Stimulated activated CD8-positive, alpha-beta memory T cell treated with anti-CD3 and anti-CD28 coated beads, Interleukin-7, amount 100 ng/mL, for 1 hour (primary cell): ENCODE measurements at places on chromosomes 12 and 14.

DNA sequence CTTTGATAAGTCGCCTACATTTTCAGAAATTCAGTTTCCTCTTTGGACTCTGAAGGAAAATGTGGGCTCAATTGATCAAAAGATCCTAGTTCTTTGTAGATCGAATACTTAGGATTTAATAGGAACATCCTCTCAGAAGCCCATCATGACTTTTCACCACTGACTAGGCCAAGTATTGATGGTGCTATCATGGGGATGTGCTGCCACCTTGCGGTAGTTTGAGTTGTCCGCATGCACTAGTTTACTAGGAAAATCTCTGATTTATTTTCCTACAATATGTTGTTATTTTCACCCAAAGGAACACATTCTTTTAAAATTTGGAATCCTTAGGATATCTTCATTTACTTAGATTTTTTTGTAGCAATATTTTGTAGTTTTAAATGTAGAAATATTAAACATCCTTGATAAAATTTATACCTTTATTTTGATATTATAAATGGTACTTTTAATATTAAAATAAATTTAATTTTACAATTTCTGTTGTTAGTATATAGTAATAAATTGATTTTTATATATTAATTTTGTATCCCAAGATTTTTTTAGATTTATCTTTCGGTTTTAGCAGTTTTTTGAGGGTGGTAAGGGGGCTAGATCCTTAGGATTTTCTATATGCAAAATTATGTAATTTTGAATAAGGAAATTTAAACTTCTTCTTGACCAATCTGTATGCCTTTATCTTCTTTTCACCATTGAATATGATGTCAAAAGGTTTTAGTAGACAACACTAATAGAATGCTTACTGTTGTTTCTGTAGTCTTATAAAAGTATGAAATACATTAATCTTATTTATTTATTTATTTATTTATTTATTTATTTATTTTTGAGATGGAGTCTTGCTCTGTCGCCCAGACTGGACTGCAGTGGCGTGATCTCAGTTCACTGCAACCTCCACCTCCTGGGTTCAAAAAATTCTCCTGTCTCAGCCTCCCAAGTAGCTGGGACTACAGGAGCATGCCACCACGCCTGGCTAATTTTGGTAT, 52.9 kb upstream of the OR9K2 start:
- peak; percentile 72 for DNase-seq

DNA sequence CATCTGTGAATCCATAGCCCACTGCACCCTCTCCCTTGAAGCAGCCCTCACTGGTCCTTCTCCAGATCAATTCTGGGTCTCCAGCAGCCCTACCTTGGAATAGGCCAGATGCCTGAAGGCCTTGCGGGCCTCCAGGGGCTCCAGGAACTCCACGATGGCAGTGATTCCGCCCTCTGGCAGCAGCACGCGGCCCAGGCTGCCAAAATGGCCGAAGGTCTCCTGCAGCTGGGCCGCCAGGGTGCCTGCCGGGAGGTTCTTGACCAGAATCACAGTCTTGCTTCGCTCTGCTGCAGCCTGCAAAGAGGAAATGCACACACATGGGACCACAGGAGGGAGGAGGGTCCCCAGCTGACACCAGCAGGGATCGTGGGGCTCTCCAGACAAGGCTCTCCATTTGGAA, 26.3 kb downstream of the RBM19 start:
- DNase-seq: no peak

- DNase-seq: no peak
These were observed 245.7 kb downstream of the CNTN1 start for GRCh38 chr12:40937891-40938290.

GRCh38 chr12:29346769-29347421, 34.1 kb downstream of the ERGIC2 start:
- DNase-seq: no peak

GRCh38 chr12:72535212-72535990, 263.2 kb downstream of the TRHDE start:
- DNase-seq: no peak

DNA sequence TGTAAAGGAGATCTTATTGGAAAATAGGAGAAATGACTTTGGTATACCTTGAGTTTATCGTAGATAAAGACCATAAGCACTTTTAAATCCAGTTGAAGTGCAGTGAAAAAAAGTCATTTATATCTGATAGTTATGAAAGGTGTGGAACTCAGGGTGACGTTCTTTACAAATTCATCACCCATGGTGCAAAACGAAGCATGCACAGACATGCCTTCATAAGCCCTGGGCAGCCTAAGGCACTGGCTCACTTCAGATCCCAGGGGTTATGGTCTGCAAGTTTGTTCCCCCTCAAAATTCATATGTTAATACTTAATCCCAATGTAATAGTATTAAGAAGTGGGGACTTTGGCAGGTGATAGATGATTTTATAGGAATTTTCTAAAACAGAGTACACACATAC, 1216.4 kb upstream of the USP15 start:
- no peak for DNase-seq

DNA sequence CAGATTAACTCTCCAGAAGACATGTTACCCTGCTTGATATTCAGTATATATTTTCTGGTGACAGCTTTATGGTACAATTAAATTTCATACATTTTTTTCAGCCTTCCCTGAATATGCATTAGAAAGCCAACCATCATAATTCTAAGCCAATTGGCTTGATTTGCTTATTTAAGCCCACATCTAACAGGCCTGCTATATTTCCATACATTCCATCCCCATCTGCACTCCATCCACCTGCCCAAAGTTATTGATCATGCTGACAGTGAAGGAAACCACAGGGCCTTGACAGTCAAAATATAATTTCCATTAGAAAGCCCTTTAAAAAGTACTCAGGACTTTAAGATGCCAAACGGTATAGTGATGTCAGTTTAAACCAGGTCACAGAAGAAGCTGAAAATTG, 164.3 kb downstream of the GXYLT1 start:
- DNase-seq: no peak

- no peak for DNase-seq
These were observed 140.8 kb downstream of the DUSP6 start for GRCh38 chr12:89211456-89211855.

DNA sequence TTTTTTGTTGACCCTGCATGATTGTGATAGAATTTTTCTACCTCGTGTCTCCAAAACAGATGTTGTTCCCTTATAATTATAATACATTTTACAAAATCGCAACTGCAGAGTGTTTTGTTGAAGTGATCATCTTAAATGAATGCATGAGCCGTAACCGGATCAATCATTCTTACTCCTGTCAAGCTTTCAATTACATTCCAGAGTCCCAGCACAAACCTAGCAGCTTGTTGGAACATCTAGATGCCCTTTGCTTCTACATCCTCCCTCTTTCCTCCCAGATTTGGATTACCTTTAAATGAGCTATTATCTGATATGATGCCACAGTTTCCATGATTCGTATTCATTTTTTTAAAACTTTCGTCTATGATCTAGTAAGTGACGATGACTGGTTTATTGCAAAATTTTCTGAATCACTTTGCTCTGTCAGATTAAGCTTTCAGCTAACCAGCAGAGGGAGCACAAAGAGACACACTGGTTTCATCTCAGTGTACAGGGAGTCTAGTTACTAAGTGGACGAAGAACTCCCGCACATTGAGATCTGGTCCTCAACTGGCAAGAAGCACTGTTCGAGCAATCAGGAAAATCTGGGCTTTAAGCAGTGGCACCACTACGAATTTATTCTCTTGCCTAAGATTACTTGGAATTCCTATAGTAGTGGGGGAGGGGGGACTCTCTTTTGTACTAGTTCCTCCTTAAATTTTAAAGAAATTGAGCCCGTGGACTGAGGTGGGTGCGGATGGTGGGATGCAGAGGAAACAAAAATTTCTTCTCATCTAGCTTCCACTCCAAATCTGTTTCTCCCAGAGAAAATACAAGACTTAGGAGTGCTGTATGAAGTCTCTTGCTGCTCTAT, 40.9 kb downstream of the TSHR start:
- no peak for DNase-seq

- no peak for DNase-seq
These were observed 132.3 kb downstream of the RGS6 start for GRCh38 chr14:72064501-72064900.

DNA sequence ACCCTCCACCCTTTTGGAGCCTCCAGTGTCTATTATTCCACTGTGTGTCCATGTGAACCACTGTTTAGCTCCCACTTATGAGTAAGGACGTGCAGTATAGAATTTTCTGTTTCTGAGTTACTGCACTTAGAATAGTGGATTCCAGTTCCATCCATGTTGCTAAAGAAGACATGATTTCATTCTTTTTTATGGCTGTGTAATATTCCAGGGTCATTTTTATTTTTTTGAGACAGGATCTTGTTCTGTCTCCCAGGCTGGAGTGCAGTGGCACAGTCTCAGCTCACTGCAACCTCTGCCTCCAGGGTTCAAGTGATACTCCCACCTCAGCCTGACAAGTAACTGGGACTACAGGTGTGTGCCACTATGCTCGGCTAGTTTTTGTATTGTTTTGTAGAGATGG, 31.6 kb downstream of the EML1 start:
- no peak for DNase-seq

GRCh38 chr12:120668091-120668867, 18.7 kb upstream of the MLEC start:
- no peak for DNase-seq

DNA sequence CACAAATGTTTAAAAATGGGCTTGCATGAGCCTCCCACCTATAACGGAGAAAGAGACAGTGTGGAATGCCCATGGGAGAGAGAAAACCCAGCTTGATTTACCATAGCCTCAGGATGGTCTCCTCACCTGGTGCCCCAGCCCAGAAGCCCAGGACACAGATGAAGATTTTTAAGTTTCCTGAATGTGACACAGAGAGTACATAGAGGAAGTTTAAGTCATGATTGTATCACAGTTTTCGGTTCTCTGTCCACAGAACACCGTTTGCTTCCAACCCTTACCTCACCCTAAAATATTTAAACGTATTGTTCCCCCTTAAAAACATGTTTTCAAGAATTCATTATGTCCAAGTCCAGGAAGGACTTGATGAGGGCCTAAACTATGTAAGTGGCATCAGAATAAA, 56.2 kb downstream of the NELL2 start:
- no peak for DNase-seq

- DNase-seq: peak; percentile 25
These were observed at the start of gene ERBB3 for GRCh38 chr12:56079723-56080555. TSS of gene ERBB3 (plus strand) at chr12:56080165. CDS start at chr12:56080301, 136 bp downstream.

- no peak for DNase-seq
These were observed 18.0 kb downstream of the TRAF3 start for GRCh38 chr14:102795060-102795925.

DNA sequence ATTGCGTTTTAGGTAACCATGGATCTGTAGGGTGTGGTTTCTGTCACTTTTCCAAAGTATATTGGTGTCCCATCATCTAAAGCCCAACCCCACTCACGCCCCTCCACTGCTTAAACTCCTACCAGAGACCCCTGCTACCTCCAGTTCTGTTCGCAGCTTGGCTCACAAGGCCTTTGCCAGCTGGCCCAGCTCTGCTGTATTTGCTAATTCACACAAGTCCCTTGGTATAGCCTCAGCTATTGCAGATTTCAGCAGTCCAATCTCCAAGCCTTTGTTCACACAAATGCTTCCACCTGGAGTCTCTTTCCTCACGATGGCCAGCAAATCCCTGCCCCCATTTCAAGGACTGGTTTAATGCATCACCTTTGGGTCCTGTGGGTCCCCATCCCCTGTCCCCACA, 24.2 kb downstream of the ISCA2 start:
- DNase-seq: no peak

DNA sequence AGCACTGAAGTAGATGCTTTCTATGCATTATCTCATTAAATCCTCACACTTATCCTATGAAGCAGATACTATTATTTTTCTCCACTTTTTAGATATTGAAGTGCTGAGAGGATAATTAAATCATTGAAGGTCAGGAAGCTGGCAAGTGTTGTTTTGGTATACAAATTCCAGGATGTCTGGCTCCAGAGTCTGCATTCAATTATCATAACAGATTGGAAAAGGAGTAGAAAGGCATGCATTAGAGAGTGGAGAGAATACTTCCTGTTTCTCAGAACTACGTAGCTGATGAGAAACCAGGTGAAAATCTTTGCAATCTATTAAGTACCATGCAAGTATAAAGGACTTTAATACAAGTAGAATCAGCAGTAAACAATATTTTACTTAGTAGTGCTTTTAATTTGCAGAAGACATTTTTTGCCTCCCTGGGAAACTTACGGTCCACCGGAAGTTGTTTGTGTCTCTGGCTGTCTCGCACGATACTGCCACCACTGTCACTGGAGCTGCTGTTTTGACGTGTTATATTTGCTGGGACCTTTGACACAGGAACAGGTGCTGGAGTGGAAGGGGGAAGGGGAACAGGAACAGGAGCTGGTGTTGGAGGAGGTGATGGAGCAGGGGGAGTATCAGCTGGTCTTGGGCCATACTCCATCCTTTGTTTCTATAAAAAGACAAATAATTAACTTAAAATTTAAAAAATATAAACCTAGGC, 158.0 kb downstream of the EPS8 start:
- DNase-seq: no peak

- DNase-seq: no peak
These were observed 8.0 kb upstream of the GPR84 start for GRCh38 chr12:54372113-54372806.

DNA sequence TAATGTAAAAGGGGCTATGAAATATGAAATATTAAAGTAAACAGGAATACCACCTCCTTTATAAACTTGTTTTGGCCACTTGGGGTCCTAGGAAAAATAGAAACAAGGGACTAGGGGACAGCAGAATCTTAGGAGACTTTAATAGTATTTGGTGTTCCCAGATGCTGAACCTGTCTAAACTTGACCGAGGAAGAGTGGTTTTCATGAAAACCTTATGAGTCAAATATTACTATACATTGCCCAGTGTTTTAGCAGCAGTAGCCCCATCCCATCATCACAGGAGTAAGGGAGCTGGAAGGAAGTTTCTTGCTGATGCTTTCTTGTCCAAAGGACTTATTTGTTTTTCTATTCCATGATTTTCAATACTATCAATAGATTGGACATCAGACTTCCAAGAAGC, 177.5 kb upstream of the CAND1 start:
- DNase-seq: no peak

DNA sequence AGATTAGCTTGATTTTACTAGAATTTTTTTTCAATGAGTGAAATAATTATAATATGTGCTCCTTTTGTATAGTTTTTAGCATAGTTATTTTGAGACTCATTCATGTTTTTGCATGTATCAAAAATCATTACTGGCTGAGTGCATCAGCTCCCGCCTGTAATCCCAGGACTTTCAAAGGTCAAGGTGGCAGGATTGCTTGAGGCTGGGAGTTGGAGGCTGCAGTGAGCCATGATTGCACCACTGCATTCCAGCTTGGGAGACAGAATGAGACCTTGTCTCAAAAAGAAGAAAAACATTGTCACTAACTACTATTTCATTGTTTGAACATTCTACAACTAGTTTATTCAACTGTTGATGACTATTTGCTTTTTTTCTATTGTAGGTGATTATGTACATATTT, 802.7 kb downstream of the SLC16A7 start:
- no peak for DNase-seq

DNA sequence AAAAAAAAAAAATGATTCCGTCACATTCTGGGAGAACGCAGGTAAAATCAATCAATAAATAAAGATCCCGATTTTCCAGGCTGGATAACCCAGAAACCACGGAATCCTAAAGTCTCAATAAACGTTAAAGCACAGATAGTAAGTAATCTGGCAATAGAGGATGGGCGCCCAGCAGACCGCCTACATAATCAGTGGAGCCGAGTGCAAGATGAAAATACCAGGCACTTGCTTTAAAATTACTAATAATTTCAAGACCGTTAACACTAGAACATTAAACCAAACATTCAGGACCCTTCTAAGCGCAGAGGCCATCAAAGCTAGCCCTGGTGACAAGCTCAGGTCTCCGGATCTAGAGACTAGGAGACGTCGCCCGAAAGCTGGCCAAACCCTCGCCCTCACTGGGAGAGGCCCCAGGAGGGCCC, 1.2 kb upstream of the DCAF11 start:
- no peak for DNase-seq
